Activated CD4-positive, alpha-beta T cell treated with anti-CD3 and anti-CD28 coated beads, Interleukin-2, Interleukin-6, amounts not matched to agents 100 ng/mL and 50 ng/mL, durations not matched to agents 16 hours and 8 hours (primary cell): ENCODE measurements at places on chromosomes 7 and 10.

GRCh38 chr7:13524076-13524475 is 465.4 kb downstream of the ETV1 start:
- no peak for DNase-seq

- no peak for DNase-seq
Measured at GRCh38 chr7:102455596-102455995, 9.1 kb downstream of the ALKBH4 start.

GRCh38 chr7:107697321-107698049 is 36.9 kb downstream of the SLC26A4 start:
- DNase-seq = no peak

DNA sequence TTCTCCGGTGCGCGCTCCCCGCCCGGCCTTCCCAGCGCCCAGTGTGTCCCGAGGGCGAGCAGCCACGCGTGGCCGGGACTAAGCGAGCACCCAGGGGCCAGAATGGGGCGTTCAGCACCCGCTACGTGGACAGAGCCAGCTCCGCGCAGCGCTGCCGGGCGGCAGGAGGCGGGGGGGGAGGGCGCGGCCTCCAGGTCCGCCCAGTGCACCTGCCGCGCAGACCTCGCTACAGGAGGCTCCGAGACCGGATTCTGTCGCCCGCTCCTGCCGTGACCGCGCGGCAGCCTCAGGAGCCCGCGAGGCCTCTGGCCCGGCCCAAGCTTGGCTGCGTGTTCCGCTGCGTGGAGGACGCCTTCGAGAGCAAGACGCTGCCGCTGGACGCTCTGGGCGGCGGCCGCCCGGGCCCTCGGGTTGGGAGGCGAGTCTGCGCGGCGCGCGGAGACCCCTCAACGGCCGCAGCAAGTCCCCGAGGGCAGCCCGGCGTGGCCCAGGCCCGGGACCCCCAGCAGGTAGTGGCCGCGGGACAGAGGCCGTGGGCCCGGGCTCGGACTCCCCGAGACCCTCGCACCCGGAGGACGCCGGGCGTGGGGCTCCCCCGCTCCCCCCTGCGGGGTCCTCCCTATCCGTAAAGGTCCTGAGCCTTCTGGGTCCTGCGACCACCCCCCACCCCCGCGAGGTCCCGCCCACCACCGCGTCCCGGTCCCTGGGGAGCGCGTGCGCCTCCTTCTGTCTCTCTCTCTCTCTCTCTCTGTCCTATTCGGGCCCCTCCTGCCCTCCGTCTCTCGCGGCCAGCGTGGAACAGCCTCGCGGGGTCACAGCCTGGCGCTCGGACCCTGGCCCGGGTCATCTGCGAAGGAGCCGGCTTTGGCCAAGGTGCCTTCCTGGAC is 904 bp upstream of the DPYSL4 start:
- peak; percentile 32 for DNase-seq

GRCh38 chr10:43214071-43214955 is 52.6 kb downstream of the RASGEF1A start:
- no peak for DNase-seq
